T1000 (cell line): ENCODE measurements at places on chromosomes 1 and 21.

DNA sequence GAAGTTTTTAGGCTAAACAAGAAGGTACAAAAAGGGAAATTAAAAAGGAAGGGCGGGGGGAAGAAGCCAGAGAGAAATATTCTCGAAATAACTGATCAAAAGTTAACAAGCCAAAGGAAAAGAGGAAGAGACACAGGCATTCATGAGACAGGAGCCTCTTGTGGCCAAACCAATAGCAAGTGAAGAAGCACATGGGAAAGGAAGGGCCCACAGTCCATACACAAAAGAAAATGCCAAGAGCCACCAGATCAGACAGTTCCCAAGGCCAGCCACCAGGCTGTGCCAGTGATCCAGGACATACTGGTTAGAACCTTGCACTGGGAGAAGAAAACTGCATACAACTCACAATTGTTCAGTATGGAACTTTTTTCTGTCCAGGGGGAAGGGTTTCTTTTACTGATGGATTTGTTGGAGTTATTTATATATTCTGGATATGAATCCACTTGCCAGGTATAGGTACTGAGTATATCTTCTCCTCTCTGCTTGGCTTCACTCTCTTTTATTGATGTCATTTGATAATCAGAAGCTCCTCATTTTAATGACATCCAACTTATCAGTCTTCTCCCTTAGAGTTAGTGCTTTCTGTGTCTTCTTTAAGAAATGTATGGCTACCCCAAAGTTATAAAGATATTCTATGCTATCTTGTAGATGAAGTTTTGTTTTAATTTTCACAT lies 76.8 kb downstream of the CD46 start:
- no peak for DNase-seq

DNA sequence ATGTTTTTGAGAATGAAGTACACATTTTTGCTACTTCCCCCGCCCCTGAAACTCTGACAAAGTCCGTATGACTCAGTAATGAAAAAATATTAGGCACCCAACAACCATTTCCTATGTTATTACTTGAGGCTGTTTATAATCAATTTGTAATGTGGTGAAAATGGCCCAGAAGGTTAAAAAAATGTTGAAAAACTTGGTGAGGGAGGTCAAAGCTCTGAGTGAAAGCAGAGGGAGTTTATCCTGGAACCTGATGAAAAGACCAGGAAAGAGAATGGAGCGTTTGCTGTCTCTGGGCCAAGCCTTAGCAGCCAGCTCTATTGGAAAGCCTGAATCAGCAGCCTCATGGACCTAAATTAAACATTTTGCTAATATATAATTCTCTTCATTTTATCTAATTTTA lies 367.7 kb upstream of the NEGR1 start:
- DNase-seq = no peak

- DNase-seq = no peak
These were observed 41.2 kb upstream of the USH2A start for GRCh38 chr1:216464489-216464888.

DNA sequence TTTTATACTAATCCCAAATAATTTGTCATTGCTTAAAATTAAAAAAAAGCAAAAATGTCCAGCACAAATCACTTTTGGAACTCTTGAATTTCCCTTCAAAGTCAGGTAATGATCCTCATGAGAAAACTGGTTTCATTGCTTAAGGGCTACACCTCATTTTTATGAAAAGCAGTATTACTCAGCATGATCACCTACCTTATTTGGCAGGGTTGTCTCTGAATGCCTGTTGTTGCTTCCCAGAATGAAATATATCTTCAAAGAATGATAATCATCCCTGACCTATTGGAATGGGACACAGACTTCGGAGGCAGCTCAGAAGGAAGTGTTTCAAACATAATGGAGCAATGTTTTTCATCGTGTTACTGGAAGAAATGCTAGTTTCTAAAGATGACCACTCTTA lies 29.7 kb downstream of the C1orf21 start:
- no peak for DNase-seq

GRCh38 chr1:197399755-197400521 lies 131.9 kb downstream of the CRB1 start:
- DNase-seq = no peak

DNA sequence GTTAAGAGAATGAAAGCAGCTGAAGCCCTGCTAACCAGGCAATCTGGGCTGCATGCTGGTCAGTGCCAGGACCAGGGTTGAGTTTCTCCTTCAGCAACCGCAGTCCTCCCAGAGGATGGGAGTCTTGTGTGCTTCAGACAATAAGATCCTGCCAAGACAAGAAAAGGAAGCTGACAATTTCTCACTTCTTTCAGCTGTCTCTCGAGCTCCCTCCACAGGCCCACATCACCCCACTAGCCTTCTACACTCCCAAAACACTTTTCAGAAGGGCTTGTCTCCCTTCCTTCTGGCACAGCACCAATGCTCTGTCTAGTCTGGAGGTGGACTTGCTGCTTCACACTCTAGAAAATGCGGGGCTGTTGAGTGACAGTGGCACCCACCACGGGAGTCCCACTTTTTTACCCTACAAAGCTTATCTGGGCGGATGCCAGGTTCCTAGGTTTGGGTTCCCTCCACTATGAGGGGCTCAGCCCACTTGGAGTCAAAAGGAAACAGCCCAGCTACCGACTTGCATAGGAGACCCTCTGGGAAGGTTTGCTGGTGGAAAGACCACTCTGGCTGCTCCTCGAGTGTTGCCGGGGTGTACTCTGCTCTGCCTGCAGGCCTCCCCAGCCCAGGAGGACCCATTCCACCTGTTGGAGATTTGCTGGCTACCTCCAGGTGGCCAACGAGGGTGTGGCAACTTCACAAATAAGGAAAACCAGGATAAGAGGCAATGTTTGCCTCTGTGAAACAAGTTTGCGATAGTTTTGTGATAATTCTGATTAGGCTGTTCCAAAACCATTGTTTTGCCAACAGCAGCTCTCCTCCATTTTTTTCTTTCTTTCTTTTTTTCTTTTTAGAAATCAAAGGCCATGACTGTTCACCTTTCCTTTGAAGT lies 68.9 kb downstream of the TENT5C start:
- DNase-seq = no peak

- no peak for DNase-seq
These were observed 230.6 kb downstream of the TNR start for GRCh38 chr1:175512637-175513412.

GRCh38 chr1:36835017-36835695 lies 199.2 kb downstream of the GRIK3 start:
- DNase-seq = no peak

GRCh38 chr21:39020751-39021477 lies 162.3 kb downstream of the PSMG1 start:
- no peak for DNase-seq

DNA sequence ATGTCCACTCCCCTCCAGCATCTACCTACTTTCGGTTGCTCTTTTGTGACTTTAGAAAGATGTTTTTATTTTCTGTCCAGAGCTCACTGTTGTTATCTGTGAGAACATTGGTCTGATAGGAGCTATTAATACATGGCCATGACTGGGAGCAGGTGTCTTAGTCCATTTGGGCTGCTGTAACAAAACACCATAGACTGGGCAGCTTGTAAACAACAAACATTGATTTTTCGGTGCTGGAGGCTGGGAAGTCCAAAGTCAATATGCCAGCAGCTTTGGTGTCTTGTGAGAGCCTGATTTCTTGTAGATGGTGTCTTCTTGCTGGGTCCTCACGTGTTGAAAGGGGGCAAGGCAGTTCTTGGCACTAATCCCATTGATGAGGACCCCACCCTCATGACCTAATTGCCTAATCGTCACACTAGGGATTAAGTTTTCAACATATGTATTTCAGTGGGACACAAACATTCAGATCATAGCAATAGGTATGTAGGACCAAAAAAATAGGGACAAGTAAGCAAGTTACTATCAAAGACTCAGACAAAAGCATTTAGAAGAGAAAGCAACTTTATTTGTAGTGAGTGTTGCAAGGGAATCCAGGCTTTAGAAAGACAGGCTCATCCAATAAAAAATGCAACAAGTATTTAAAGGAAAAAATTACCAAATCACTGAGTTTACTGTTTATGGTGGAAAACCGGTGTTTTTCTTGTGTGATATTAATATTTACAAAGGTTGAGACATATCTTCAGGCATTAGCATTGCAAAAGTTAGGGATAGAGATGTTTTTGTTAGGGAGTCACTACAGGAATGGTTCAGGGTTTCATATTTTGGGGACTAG lies 55.2 kb upstream of the WDR26 start:
- no peak for DNase-seq

- no peak for DNase-seq
These were observed 24.9 kb upstream of the KCNA2 start for GRCh38 chr1:110630839-110631663.

- no peak for DNase-seq
These were observed 1.1 kb downstream of the MGST3 start for GRCh38 chr1:165632152-165632469.

DNA sequence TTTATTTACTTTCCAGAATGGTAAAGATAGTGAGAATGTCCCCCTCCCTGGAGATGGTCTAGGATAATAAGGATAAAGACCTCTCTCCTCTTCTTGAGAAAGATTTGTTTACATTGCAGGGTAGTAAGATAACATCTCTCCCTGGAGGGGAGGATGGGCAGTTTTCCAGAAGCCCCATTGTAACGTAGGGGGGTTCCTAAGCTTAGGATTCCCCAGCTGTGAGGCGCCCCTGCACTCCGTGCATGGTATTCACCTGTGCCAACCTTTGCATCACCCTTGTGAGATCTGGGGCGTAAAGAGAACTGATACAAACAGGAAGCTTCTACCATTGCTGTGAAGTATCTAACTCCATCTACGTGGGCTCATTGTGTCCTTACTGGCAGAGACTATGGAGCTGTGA lies 148.7 kb upstream of the DNAH14 start:
- no peak for DNase-seq

DNA sequence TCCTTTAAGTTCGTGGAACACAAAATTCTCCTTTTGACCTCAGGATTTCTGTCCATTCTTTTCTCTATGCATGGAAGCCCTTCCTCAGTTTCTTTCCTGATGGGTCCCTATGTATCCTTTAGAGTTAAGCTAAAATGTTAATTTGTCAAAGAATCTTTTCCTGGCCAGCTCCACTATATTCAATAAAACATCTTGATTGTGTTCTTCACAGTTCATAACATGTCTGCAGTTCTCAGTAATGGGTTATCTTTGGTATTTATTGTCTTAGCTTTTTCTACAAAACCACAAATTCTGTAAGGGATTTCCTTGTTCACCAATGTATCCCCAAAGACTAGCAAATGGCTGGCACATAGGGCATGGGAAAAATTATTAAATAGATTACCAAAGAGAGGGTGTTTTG lies 998.5 kb downstream of the ADGRL2 start:
- no peak for DNase-seq

DNA sequence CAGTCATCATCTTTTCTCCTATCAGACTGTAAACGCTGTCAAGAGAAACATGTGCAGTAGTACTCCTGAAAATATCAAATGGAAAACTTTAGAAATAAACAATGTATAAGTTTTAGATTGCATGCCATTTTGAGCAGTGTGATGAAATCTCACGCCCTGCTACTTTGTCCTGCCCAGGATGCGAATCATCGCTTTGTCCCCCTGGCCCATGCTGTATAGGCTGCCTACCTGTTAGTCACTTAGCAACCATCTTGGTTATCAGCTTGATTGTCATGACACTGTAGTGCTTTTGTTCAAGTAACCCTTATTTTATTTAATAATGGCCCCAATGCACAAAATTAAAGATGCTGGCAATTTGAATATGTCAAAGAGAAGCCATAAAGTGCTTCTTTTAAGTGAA lies 363.0 kb downstream of the ZP4 start:
- DNase-seq = no peak

GRCh38 chr1:71850936-71851335 lies 431.4 kb downstream of the NEGR1 start:
- DNase-seq = no peak

DNA sequence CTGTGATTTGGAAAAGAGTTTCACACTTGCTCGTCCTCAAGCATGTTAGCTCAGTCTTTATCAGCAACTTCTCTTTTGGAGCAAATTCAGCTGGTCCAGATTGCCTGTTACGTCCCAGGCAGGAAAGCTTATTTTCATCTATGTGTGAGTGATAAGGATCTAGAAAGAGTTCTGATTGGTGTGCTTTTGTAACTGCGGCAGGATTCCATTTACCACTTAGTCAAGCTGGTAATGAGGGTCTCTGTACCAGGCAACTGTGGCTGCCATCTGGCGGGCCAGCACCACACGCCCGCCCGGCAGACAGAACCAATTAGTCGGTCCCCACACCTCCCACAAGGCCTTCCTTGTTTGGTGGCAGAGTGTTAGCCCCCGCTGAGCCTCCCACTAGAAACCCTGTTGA lies 21.0 kb downstream of the C1orf87 start:
- no peak for DNase-seq

DNA sequence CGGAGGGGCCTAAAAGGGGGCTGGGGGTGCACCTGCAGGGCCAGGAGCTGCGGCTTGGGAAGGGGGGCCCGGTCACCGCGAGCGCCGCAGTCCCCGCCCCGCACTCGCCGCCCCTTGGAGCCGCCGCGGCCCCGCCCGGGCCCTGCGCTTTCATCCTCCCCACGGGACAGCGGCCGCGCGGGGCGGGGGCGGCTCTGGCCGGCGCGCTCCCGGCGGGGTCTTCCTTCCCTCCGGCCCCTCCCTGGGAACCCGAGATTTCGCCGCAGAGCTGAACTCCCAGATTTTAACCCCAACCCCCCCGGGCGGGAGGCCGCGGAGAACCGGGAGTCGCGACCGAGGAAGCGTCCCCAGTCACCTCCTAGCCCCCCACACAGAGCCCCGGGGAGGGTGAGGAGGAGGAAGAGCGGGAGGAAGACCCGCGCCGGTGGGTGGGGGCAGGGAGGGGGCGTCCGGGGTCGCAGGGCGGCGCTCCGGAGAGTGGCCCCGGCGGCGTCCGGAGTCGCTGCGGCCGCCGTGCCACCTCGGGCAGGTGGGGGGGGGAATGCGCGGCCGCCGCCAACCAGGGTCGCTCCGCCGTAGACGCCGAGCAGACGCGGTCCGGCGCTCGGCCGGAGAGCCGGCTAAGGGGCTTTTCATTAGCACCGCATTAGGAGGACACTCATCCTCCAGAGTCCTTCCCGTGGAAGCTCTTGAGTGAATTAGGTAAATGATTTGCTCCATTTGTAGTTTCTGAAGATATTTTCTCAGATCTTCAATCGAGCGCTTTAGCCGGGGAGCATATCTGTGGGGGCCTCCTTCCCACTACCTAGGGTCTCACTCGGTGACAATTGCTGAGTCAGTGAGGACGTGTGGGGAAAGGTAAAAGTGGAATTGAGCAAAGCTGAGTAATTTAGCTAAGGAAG lies 31.6 kb upstream of the NFIA start:
- DNase-seq = peak; percentile 34

- no peak for DNase-seq
These were observed 74.3 kb downstream of the DHRS3 start for GRCh38 chr1:12543740-12544154.
